HL-60 (cell line): ENCODE measurements at places on chromosomes 11 and 22.

DNA sequence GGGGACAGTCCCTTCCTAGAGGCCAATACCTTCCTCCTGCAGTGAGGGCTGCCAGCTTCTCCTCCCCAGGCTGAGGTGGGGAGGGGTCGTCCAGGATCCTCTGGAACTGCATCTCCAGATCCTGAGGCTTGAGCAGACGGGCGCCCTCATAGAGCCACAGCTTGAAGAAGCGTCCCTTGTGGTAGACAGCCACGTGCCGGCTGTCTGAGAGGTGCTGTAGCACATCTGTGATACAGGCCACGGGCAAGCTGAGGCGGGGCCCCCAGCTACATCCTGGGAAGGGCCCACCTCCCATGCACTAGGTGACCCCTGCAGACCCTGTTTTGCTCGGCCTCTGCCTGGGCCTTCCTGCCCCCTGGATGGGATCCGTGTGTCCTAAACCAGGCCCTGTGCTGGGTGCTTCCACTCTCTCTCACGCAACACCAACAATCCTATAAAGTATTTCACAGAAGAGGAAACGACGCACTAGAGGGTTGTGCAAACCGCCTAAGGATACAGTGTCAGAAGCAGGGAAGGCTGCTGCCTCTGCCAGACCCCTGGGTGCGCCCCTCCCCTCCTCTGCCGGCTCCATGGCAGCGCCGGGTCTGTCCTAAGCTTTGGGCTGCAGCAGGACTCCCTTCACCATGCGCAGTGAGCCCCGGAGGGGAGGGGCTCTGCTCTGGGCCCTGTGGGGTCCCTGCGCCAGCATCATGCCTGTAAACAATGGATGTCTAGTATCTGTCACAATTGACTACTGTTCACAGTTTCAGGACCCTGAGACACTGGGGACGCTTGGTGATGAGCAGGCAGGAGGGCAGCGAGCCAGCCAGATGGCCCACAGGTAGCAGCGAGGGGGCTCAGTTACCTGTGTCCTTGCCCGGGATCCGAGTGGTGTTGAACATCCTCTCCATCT lies 4.5 kb downstream of the CPT1B start:
- DNase-seq, result no peak

DNA sequence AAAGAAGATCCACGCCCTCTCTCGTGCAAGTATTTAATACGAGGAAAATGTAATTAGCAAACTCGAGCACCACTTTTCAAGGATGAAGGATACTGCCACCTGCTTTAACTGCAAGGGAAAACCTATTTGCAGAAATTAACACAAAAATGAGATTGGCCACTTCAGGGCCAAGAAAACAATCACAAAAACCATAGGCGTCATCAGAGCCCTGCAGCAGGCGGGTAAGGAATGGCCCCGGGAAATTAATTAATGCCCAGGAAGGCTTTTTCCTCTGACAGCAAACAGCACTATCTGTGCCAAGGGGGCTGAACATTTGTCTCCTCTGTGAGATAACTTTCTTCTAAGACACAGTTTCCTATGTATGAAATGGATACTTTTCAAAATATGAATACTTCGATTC lies 255.7 kb downstream of the CTTN start:
- no peak for DNase-seq

DNA sequence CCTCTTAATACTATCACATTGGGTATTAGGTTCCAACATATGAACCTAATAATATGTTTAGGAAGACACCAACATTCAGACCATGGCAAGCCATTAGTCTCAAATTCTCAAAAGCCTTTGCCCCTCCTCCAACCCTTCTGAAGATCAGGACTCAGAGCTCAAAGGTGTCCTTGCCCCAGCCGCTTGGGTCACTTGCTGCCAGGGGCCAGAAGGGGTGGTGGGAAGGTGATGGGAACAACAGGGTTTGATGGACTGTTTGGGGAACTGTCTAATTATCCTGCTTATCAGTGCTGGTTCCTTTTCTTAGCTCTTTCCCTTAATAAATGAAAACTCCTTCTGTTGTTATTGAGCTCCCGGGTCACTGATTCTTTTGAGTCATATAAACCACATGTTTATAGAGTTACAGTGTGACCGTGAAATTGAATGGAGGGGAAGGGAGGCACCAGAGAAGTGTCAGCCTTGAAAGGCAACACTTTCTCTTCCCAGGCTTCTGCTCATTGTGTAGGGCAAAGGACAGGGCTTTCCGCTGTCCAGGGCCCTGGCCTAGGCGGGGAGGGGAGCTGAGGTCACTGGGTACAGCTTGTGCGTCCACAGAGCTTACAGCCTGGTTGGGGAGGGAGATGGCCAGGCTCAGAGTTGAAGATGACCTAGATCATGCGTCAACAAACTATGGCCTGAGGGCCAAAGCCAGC lies 105.1 kb downstream of the FBXO7 start:
- no peak for DNase-seq

- DNase-seq, result no peak
Measured at GRCh38 chr11:78310500-78310909, 107.1 kb downstream of the GAB2 start.

GRCh38 chr22:45946805-45947600 lies 30.0 kb downstream of the WNT7B start:
- no peak for DNase-seq

DNA sequence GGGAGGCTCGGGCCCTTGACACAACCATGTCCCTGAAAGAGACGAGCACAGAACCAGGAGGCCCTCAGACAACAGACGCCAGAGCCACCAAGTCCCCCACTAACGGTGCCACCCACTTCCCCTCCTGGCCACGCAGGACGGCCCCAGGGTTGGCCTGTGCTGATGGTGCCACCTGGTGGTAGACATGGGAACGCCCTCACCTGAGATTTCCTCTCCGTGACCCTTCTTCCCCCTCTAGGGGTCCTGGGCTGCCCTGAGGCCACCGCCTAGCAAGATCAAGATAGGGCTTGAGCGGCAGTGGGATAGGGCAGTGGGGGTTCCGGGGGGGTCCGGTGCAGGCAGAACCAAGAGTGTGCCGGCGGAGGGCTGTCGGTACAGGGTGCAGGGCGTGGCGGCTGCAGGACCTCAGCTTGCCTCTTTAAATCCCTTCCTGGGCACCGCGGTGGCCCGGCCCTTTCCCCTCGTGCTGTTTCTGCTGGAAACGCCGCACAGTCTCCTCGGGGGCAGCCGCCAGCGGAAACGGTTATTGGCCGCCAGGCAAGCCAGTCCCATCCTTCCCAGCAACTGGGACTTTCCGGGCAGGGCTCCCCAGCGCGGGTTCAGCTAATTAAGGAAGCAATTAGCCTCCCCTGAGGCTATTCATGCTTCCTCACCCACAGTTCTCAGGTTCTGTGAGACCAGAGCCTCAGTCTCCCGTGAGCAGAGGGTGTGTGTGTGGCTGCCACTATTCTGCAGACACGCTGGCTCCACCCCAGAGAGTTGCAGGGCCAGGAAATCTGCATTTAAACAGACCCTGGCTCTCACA lies 5.5 kb upstream of the NFAM1 start:
- peak; percentile 80 for DNase-seq

GRCh38 chr22:36397131-36398093 lies 9.6 kb upstream of the MYH9 start:
- no peak for DNase-seq

DNA sequence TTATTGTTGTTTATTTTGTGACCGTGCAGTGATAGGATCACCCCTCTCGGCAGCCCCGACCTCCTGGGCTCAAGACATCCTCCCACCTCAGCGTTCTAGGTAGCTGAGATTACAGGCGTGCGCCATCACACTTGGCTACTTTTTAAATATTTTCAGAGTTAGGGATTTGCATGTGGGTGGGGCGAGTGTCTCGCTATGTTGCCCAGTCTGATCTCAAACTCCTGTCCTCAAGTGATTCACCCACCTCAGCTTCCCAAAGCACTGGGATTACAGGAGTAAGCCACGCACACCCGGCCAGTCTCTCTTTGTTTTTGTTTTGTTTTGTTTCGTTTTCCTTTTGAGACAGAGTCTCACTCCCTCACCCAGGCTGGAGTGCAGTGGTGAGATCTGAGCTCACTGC lies 1.2 kb upstream of the INTS5 start:
- DNase-seq, result no peak

- DNase-seq, result peak; percentile 49
Measured at GRCh38 chr22:36211237-36211861, 9.7 kb upstream of the APOL4 start.

DNA sequence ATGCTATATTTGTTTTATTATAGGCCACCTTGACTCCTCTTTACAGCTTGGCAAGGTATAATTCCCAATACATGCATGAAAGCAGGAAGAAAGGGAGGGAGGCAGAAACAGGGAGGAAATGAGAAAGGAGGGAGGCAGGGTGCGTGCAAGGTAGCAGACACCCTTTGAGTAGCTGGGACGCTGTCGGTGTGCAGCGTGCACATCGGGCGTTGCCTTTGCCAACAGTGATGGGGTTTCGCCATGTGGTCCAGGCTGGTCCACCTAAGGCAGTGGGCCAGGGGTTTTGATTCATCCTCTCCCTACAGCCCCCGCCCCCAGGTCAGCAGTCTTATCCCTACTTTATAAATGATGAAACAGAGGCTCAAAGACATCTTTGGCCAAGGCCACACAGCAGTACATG lies 25.0 kb upstream of the PHF21B start:
- no peak for DNase-seq

- DNase-seq, result no peak
Measured at GRCh38 chr11:103652013-103652412, 384.4 kb upstream of the DDI1 start.

DNA sequence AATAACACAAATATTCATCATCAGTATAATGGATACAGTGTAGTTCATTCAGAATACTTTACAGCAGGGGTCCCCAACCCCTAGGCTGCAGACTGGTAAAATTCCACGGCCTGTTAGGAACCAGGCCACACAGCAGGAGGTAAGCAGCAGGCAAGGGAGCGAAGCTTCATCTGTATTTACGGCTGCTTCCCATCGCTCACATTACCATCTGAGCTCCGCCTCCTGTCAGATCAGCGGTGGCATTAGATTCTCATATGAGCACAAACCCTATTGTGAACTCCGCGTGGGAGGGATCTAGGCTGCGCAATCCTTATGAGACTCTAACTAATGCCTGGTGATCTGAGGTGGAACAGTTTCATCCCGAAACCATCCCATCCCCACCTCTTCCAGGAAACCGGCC lies 125.1 kb downstream of the SERGEF start:
- no peak for DNase-seq

- peak; percentile 99 for DNase-seq
Measured at GRCh38 chr11:108222574-108223347, at the start of the genes ATM and NPAT. TSS of gene ATM (plus strand) at chr11:108223067. CDS start at chr11:108227625, 4,558 bp downstream. TSS of gene NPAT (minus strand) at chr11:108222638. CDS start at chr11:108222536, 102 bp downstream.
